Osteoblast (primary cell): ENCODE measurements at places on chromosomes 1 and 21. TPM values are rescaled to one million over a fixed set of nuclear protein-coding genes. Genes with fewer than 3 reads are reported as not detected.

DNA sequence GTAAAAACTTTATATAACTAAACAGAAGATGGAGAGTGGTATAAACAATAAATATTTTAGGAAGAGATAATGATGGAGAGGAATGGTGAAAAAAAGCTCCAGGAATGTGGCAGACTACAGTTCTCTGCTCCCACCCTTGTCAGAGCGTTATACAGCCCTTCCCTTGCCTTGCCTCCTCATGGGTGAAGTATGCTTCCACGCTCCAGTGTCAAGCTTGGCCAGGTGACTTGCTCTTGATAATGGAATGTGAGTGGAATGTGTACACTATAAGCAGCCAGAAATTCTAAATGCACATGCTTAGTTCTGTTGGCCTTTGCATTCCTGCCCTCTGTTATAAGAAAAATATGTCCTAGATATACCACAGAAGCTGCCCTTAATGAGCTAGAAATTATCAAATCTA is 24.7 kb upstream of the POGK start:
- DNase-seq = no peak

GRCh38 chr1:201375169-201375568 is 2.3 kb downstream of the TNNT2 start:
- DNase-seq = no peak

DNA sequence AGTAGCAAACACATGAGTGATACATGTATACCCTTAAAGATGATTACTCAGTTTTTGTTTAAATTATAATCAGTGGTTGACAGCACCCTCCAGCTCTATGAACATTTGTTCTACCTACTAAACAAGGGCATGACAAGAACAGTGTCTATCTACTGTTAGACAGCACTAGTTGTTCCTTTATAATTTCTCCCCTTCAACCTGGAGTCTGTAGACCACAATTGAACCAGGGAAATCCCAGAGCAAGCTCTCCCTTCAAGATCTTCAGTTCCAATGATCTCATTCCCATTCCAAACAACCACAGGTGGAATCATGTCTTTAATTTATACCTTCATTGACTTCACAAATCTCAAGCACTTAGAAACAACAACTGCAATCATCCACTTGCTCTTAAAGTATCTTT is 216.1 kb downstream of the HHIPL2 start:
- no peak for DNase-seq

DNA sequence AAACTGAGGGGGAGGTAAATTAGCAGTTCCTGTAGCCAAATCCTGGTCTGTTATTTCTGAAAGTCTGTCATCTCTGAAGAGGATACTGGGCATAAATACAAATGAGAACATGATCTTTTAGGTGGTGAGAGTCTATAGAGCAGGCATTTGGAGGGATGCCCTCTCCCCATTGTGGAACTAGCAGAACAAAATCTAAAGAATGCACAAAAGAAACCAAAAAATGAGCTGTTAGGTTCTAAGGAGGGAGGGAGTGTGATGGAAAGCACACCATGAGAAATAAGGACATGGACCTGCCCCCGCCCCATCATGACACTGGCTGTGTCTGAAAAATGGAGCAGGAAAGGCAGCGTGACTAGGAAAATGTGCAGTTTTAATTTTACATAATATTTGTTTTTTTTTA is 262.0 kb downstream of the KIF26B start:
- no peak for DNase-seq

DNA sequence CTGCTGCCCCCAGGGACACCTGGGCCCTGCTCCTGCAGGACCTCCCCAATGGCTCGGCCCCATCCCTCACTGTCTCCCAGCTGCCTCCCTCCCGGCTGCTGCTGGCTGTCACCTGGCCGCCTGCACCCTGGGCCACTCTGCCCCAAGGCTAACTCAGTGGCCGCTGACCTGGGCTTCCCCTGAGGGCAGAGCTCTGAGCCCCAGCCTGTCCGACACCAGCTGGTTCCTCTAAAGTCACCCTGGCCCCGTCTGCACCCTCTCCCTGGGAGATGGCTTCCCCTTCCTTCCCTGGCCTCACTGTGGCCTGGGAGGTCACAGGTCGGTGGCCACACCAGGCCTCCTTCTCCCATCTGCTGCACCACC is 15.0 kb downstream of the ITGB2 start:
- DNase-seq = no peak

- DNase-seq = no peak
These were observed 27.5 kb downstream of the DMBX1 start for GRCh38 chr1:46517010-46517600.

DNA sequence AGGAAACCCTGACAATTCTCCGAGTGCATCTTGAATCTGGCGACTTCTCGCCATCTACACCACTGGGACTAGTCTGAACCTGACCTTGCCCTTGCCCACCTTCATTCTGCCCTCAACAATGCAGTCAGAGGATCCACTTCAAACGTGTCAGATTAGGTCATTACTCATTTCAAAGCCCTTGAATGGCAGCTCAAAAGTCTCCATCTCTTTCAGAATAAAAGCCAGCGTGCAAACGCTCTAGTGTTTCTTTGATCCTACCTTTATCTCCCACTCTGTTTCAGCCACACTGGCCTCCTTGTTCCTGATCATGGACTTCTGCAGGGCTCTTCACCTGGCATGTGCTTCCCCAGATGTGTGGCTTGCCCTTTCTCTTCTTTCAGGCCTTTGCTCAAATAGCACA is 31.3 kb downstream of the SLC30A1 start:
- no peak for DNase-seq

DNA sequence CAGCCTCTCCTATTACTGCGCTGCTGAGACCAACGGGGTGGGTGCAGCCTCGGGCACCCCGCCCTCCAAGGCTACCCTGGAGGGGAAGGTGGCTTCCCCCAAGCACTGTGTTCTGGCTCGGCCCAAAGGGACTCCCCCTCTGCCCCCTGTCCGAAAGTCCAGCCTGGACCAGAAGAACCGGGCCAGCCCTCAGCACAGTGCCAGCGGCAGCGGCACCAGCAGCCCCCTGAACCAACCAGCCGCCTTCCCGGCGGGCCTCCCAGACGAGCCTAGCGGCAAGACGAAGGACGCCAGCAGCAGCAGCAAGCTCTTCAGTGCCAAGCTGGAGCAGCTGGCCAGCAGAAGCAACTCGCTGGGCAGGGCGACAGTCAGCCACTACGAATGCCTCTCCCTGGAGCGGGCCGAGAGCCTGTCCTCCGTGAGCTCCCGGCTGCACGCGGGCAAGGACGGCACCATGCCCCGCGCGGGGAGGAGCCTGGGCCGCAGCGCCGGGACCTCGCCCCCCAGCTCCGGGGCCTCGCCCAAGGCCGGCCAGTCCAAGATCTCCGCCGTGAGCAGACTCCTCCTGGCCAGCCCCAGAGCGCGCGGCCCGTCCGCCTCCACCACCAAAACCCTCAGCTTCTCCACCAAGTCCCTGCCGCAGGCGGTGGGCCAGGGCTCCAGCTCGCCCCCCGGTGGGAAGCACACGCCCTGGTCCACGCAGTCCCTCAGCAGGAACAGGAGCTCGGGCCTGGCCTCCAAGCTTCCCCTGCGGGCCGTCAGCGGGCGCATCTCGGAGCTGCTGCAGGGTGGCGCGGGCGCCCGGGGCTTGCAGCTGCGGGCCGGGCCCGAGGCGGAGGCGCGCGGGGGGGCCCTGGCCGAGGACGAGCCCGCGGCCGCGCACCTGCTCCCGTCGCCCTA is 533.1 kb downstream of the KIF26B start:
- peak; percentile 79 for DNase-seq

DNA sequence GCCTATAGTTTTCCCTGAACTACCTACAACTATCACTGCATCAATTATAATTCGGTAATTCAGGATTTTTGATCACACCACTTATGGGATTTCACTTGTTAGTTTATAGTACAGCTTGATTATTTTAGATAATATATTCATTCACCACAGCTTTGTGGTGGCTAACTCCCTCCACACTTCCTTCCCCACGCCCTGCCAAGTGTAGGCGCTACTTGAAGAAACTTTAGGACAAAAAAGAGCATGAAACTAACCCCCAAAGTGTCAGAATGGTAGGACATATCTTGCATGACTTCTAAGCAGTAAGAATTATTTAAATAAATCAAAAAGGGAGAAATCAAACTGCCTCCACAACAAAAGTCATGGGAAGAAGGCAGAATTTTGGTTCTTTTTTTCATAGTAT is 70.1 kb downstream of the LHX9 start:
- no peak for DNase-seq

- DNase-seq = no peak
These were observed 51.0 kb downstream of the AHDC1 start for GRCh38 chr1:27552911-27553420.

DNA sequence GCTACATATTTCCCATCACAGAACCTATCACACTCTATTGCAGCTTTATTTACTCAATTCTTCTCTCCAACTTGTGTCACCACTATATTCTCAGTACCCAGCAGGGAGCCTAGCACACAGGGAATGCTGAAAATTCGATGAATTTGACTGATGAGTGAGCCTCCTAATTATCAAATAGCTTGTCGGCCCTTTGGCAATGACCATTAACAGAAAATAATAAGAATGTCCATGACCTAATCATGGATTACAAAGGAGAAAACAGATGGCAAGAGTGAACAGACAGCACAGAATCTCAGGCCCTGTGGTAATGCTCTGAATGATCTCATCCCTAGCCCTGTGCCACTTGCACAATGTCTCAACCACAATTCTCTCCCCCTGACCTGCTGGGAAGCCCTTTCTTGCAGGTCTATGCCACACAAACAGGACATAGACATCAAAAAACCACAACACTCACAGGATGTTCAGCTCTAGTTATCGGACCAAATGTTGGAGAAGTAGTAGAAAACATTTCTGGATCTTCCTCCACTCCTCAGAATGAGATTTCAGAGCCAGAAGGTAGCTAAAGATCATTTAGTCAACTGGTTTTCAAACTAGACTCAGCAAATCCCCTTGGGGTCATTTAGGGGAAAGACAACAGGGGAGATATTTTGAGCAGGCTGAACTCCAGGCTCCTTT is 68.4 kb downstream of the LUZP1 start:
- DNase-seq = no peak

- peak; percentile 98 for DNase-seq
These were observed 56.9 kb downstream of the CLSTN1 start for GRCh38 chr1:9766759-9767442.

DNA sequence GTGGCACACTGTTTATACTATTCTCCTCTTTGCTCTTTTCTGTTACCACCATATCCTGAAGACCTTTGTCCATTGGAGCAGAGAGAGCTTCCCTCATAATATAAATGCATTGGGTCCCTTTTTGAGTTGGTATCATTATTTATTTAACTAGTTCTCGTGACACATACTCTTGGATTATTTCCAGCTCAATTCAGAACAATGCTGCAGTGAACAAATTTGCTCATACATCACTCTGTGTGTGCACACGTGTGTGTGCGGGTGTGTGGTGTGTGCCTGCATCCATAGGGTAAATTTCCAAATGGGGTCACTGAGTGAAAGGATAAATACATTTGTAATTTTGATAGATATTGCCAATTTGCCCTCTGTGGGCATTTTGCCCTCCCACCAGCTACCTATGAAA is 5.8 kb downstream of the PLA2G2A start:
- DNase-seq = no peak

DNA sequence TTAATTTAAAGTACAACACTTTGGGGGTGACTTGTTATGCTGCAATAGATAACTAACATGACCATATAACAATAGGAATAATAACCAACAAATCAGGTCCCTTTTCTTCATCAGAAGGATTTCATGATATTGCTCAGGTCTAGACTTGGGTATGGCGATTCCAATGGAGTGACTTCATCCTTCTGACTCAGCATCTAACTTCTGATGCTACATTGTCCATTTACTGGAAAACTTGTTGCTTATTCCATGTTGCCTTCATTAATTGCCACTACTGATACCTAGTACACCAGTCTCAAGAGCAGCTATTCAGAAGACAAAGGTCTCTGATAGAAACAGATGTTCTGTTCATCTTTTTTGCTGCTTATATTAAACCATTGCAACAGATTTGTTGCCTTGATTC is 324.3 kb downstream of the TGFB2 start:
- DNase-seq = peak; percentile 30

The AMY1C gene
- total RNA-seq = not detected in 2 replicates

The RGS16 gene
- total RNA-seq = under 0.01 and 0.29 TPM in 2 replicates

The LRRIQ3 gene
- 0.59 and 0.72 TPM in 2 replicates for total RNA-seq

The CLDN14 gene
- 0.29 and 0.36 TPM in 2 replicates for total RNA-seq
